ENCODE measurements at places on chromosomes 5 and 9.

- DNase-seq: no peak
Observed at GRCh38 chr9:91037511-91038482, 236.2 kb downstream of the SYK start.

- no peak for DNase-seq
Observed at GRCh38 chr9:123127512-123128075, 94.1 kb downstream of the GPR21 start.

DNA sequence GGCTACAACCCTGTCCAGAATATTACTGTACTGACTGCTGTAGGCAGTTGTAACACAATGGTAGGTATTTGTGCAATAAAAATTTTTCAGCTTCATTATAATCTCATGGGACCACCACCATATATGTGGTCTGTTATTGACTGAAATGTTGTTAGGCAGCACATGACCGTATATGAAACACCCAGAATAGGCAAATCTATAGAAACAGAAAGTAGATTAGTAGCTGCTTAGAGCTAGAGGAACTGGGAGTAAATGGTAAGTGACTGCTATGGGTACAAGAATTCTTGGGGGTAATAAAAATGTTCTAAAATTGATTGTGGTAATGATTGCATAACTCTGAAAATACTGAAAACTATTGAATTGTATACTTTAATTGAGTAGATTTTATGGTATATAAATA is 185.7 kb downstream of the ESM1 start:
- DNase-seq: no peak

- DNase-seq: no peak
Observed at GRCh38 chr5:159422910-159423309, 92.6 kb upstream of the IL12B start.
